ENCODE measurements at places on chromosomes 5 and 9.

DNA sequence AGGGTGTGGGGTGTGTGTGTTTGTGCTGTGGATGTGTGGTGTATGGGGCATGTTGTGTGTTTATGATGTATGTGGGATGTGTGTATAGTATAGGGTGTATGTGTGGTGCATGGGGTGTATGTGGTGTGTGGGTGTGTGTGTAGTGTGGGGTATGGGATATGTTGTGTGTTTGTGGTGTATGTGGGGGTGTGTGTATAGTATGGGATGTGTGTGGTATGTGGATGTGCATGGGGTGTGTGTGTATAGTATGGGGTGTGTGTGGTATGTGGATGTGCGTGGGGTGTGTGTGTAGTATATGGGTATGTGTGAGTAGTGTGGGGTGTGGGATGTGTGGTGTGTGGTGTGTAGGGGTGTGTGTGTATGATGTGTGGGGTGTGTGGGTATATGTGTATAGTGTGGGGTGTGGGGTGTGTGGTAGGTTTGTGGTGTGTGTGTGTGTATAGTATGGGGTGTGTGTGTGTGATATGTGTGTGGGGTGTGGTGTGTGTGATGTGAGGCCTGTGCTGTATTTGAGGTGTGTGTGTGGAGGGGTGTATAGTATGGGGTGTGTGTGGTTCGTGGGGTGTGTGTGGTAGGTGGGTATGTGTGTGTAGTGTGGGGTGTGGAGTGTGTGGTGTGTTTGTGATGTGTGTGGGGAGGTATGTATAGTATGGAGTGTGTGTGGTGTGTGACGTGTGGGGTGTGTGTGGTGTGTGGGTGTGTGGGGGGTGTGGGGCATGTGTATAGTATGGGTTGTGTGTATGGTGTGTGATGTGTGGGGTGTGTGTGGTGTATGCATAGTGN lies 10.5 kb downstream of the ECSCR start:
- DNase-seq: no peak

- DNase-seq: no peak
Observed at GRCh38 chr5:43156388-43156787, 35.6 kb upstream of the NIM1K start.

GRCh38 chr9:124264823-124265233 lies 7.1 kb downstream of the NEK6 start:
- DNase-seq: no peak

GRCh38 chr5:54774281-54775170 lies 210.9 kb downstream of the ESM1 start:
- DNase-seq: peak; percentile 16

DNA sequence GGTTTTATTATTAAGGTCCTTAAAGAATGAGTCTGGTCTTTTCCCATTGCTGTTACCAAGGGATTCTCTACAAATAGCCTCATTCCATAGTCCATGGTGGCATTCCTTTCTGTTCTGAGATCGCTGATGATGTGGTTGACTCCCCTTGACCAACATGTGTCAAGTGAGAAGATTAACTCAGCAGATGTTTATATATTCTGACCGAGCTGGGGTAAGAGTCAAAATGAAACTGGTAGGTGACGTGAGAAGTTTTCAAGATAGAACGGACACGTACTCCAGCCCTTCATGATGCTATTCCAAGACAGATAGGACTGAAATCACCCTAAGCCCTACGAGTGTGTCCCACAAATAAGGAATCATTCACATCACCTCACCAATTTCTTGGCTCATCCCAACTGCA lies 155.5 kb upstream of the WWC1 start:
- no peak for DNase-seq

GRCh38 chr5:95620030-95620869 lies at the start of gene GPR150:
GPR150 (plus strand) TSS chr5:95620087; CDS start chr5:95620276, 189 bp downstream.
- DNase-seq: peak; percentile 22

DNA sequence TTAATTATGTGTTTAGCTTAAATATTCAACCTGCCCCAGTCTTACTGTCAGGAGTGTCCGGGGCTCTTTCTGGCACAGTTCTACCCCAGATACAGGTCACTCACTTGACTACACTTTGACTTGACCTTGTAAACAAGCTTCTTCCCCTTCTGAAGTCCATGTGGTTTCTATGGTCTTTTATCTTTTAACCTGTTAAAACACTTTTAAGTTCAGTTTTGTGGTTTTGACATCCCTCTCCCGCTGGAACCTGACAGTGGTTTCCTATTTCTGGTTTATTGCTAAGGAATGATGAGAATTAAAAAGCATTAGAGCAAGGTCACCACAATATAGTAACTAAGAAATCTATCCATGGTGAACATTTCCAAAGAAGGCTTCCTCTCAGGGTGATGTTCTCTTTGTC lies 300.1 kb downstream of the TMEM167A start:
- no peak for DNase-seq

- no peak for DNase-seq
Observed at GRCh38 chr9:6098431-6098830, 83.0 kb upstream of the RANBP6 start.

- no peak for DNase-seq
Observed at GRCh38 chr9:130268521-130269211, 3.1 kb downstream of the HMCN2 start.

GRCh38 chr5:44385291-44385900 lies 3.8 kb downstream of the FGF10 start:
- DNase-seq: no peak

GRCh38 chr5:603081-603998 lies 8.8 kb upstream of the CEP72 start:
- no peak for DNase-seq

DNA sequence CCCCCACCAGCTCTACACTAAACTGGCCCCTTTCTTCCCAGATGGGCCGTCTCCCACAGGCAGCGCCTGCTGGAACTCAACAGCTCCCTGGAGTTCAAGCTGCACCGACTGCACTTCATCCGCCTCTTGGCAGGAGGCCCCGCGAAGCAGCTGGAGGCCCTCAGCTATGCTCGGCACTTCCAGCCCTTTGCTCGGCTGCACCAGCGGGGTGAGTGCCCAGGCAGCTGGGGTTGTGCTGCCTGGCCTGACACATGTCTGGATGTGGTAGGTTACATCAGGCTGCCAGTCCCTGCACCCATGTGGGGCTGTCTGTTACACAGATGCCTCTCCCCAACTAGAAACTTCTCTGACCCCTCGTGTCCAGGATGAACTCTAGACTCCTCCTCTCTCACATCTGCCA lies 9.8 kb downstream of the NHP2 start:
- peak; percentile 30 for DNase-seq

- peak; percentile 12 for DNase-seq
Observed at GRCh38 chr9:31153250-31153840, 1231.1 kb upstream of the ACO1 start.

- no peak for DNase-seq
Observed at GRCh38 chr5:773517-774264, 10.8 kb downstream of the ZDHHC11B start.

DNA sequence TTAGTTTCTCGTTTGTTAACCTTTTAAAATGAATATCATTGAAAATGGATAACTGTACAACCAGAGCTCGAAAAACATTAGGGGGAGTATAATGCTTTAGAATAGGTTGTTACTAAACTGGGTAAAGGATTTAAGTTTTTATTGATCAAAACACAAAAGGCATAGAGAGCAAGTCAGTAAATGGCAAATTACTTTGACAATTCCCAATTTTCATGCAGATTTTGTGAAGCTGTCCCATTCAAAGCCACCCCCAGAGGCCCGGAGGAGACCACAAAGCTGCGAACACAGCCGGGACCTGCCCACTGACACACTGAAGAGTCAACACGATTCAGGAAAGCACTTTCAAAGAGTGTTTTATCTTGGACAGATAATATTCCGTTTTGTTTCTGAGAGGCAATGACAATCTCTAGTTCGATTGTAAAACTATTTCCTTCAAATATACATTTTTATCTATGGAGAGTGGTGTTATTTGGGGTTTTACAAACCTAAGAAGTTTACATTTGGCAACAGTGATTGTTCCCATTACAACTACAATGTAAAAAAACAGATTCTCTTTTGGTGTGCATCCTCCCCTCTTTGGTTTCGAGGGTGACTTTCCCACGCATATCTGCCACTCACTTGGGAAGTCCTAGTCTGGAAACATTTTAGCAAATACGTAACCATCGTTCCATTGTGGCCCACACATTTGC lies 182.6 kb upstream of the TBCA start:
- no peak for DNase-seq

DNA sequence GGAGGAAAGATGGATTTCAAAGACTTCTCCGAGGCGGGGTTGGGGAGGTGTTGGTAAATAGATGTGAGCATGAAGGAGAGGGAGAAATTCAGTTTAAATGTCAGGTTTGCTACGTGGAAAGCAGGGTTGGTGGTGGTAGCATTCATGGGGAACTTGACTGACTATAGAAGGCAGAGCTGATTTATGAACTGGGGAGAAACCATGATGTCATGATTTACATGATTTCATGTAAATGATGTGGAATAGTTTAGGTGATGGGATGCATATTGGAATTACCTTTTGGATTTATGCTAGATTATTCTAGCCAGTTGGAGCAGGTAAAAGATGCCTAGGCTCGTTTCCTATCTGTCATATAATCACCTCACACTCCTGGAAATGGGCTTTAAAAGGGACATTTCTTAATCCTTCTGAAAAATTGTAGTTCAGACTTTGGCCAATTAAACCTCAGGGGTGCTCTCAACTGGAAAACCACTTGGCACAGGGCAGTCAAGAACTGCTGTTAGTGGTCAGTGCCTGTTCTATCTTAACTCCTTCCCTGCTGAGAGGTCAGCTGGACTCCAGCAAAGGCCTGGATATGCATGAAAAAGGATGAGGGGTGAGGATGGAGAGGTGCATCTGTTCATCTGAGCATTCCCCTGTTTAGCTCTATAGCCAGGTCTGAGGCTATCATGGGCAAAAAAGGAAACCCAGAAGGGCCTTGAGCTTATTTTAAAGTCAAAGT lies 50.1 kb upstream of the BASP1 start:
- DNase-seq: no peak

- peak; percentile 48 for DNase-seq
Observed at GRCh38 chr5:7876867-7877266, 7.9 kb downstream of the MTRR start.
